Activated CD4-positive, alpha-beta memory T cell treated with anti-CD3 and anti-CD28 coated beads for 36 hours (primary cell): ENCODE measurements at places on chromosomes 12 and 14. TPM values are rescaled to one million over a fixed set of nuclear protein-coding genes. Genes with fewer than 3 reads are reported as not detected.

The EIF2S3B gene
- 2.1 TPM for total RNA-seq

The CKB gene
- 5.9 TPM for total RNA-seq

DNA sequence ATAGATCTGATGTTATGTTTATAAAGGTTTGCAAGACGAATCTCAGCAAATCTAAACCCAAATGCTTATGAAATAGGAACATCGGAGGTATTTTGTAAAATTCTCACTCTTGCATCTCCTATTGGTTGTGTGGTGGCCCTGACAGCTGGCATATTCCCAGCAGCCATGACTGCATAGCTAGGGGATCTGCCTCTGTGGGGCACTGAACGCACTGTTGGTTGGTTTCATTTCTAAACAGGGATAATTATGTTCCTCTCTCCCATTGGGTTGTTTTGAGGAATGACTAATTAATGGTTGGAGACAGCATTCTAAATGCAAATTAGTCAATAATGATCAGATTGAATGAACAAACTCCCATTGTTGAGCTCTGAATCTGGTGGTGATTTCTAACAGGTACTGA lies 2.7 kb upstream of the BEST3 start:
- no peaks in the 10 kb centered on the region for H3K36me3 ChIP-seq
- no peak overlapping the region for H3K27ac ChIP-seq
- H3K27me3 ChIP-seq: peaks cover 17% of the 10 kb centered on the region
- no peak overlapping the region for H3K4me3 ChIP-seq
- no peak for DNase-seq

DNA sequence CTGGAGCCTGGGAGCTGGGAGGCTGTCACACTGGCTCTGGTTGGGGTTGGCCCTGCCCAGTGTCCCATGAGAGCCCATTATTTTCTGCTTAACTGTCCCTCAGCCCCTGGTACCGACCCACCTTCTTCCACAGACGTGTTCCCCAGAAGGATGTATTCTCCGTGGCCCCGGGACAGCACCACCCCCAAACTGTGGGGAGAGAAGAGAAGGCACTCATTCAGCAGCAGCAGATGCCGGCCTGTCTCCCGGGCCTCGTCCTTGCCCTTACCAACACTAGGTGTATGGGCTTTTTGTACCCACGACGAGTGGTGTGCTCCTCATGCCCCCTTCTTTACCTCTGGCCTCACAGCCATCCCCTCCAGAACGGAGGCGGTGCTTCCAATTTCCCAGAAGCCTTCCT lies 38.1 kb downstream of the LRTM2 start:
- no peaks in the 10 kb centered on the region for H3K36me3 ChIP-seq
- H3K4me3 ChIP-seq: no peak overlapping the region
- DNase-seq: no peak
- no peak overlapping the region for H3K27ac ChIP-seq

The CLEC4A gene
- total RNA-seq: 1.2 TPM
